ENCODE measurements at places on chromosomes 7 and 10. TPM values are rescaled to one million over a fixed set of nuclear protein-coding genes. Genes with fewer than 3 reads are reported as not detected.

DNA sequence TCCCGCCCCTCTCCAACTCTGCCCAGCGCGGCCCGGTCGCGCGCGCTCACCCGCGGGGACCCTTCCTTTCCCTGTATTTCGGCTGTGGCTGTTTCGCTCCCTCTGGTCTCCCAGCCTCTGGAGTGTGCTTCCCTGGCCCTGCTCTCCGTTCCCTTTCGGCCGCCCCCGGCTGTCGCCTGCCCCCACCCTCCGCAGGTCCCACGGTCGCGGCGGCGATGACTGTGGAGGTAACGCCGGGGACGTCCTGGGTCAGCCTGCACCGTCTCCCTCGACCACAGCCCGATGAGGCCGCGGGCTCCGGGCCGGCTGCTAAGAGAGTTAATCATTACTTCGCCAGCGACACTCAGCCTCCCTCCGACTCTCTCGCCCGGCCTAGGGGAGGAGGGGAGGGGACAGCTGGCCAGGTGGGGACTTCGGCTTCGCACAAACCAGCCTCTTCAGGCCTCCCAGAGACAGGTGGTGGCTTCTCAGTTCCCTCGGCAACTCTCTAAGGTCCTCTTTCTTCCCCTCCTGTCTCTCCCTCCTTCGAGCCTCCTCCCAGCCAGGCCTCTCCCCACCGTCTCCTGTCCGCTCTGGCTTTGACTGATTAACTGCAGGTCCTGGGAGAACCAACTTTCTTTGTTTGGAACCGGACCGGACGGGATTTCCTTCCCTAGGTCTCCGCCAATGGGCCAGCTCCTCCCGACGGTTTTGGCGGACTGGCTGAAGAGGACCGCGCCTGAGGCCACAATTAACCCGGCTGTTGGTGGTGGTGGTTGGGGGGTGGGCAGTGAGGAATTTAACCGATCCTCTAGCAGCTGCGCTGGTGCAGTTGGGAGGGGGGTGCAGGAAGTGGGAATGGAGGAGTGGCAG is 5.6 kb upstream of the PAX2 start:
- peaks cover 4% of the 10 kb centered on the region for H3K36me3 ChIP-seq
- H3K4me3 ChIP-seq: peak overlapping the region; percentile 57
- H3K27me3 ChIP-seq: peaks cover 100% of the 10 kb centered on the region
- no peak overlapping the region for H3K27ac ChIP-seq
- peaks cover 6% of the 10 kb centered on the region for H3K4me1 ChIP-seq

GRCh38 chr10:23060918-23061317 is 34.5 kb upstream of the MSRB2 start:
- DNase-seq: no peak
- no peaks in the 10 kb centered on the region for H3K36me3 ChIP-seq
- H3K27ac ChIP-seq: no peak overlapping the region
- H3K4me3 ChIP-seq: no peak overlapping the region
- H3K27me3 ChIP-seq: no peaks in the 10 kb centered on the region
- peaks cover 9% of the 10 kb centered on the region for H3K4me1 ChIP-seq

- H3K27me3 ChIP-seq: no peaks in the 10 kb centered on the region
- H3K4me1 ChIP-seq: peaks cover 14% of the 10 kb centered on the region
- peaks cover 6% of the 10 kb centered on the region for H3K36me3 ChIP-seq
- DNase-seq: no peak
- no peak overlapping the region for H3K4me3 ChIP-seq
Observed at GRCh38 chr10:5343979-5344378, 20.8 kb upstream of the UCN3 start.

GRCh38 chr10:71517298-71518169 is 120.8 kb downstream of the CDH23 start:
- no peaks in the 10 kb centered on the region for H3K36me3 ChIP-seq
- no peak overlapping the region for H3K4me3 ChIP-seq
- no peak overlapping the region for H3K27ac ChIP-seq
- peaks cover 62% of the 10 kb centered on the region for H3K27me3 ChIP-seq

The KCND2 gene
- 1.2 TPM for total RNA-seq

The SLC26A3 gene
- not detected for total RNA-seq
